Activated CD4-positive, alpha-beta T cell treated with anti-CD3 and anti-CD28 coated beads, Interleukin-2, amount 10 ng/mL, durations not matched to agents 24 days and 14 days (primary cell): ENCODE measurements at places on chromosomes 2 and 18. TPM values are rescaled to one million over a fixed set of nuclear protein-coding genes. Genes with fewer than 3 reads are reported as not detected.
A peak's percentile ranks its signal among the peaks of the same experiment; 100 is the strongest.

GRCh38 chr2:130823886-130824491 is 12.7 kb upstream of the ARHGEF4 start:
- peak overlapping the region; percentile 71 for H3K4me3 ChIP-seq
- DNase-seq, result no peak
- H3K27ac ChIP-seq, result peak overlapping the region; percentile 89
- H3K27me3 ChIP-seq, result peaks cover 19% of the 10 kb centered on the region
- H3K4me1 ChIP-seq, result peaks cover 20% of the 10 kb centered on the region
- H3K36me3 ChIP-seq, result no peaks in the 10 kb centered on the region

DNA sequence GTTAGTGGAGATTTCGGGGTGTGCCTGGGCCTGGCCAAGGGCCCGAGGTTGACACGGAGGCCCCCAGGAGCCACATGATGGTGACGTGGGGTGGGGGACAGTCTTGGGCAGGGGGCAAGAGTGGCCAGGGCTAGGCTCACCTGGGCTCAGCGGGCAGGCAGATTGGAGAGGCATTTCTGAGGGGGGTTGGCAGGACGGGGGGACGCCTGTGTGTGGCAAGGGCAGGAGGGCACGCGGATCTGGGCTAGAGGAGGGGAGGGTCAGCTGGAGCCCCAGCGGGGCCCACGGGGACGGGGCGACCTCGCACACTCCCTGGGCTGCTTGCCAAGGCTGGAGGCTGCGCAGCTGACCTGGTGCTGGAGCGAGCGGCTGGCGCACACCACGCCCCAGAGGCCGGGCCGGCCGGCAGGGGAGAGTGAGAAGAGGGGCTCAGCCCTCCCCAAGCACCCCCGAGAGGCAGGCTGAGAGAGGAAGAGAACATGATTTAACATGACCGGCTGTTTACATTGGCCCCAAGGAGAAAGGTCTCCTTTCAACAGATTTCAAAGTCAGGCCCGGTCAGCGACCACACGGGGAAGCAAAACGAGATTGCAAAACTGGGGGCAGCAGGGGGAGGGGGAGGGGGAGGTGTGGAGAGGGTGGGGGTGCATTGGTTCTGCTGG is 38.0 kb upstream of the SNED1 start:
- no peak for DNase-seq
- H3K36me3 ChIP-seq, result no peaks in the 10 kb centered on the region
- H3K4me1 ChIP-seq, result no peaks in the 10 kb centered on the region
- H3K27me3 ChIP-seq, result peaks cover 2% of the 10 kb centered on the region

- H3K27me3 ChIP-seq, result no peaks in the 10 kb centered on the region
- DNase-seq, result no peak
- H3K4me3 ChIP-seq, result no peak overlapping the region
- no peaks in the 10 kb centered on the region for H3K4me1 ChIP-seq
- H3K36me3 ChIP-seq, result no peaks in the 10 kb centered on the region
- H3K27ac ChIP-seq, result no peak overlapping the region
Observed at GRCh38 chr18:42517896-42518295, 562.9 kb downstream of the PIK3C3 start.

- H3K4me1 ChIP-seq, result peaks cover 64% of the 10 kb centered on the region
- peak overlapping the region; percentile 85 for H3K4me3 ChIP-seq
- H3K27ac ChIP-seq, result peak overlapping the region; percentile 100
- H3K27me3 ChIP-seq, result no peaks in the 10 kb centered on the region
- H3K36me3 ChIP-seq, result peaks cover 32% of the 10 kb centered on the region
Observed at GRCh38 chr18:77056344-77057005, 76.1 kb downstream of the MBP start.

DNA sequence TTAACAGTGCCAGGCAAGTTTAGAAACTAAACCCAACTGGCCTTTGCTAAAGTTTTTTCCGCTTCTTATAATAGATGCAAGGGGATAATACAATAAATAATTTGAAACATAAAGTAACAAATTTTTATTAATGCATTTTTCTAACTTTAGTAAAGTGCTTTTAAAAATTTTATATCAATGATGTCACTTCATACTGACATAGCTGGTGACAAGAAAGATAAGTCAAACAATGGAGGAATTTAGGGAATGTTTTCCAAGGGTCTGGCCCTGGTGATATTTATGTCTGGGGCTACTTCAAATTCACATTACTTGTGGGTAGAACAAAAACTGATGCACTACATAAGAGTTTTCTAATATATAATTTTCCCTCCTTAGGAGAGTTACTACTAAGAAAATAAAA is 61.2 kb upstream of the CBLN2 start:
- no peak overlapping the region for H3K4me3 ChIP-seq
- H3K4me1 ChIP-seq, result no peaks in the 10 kb centered on the region
- DNase-seq, result no peak
- no peak overlapping the region for H3K27ac ChIP-seq

DNA sequence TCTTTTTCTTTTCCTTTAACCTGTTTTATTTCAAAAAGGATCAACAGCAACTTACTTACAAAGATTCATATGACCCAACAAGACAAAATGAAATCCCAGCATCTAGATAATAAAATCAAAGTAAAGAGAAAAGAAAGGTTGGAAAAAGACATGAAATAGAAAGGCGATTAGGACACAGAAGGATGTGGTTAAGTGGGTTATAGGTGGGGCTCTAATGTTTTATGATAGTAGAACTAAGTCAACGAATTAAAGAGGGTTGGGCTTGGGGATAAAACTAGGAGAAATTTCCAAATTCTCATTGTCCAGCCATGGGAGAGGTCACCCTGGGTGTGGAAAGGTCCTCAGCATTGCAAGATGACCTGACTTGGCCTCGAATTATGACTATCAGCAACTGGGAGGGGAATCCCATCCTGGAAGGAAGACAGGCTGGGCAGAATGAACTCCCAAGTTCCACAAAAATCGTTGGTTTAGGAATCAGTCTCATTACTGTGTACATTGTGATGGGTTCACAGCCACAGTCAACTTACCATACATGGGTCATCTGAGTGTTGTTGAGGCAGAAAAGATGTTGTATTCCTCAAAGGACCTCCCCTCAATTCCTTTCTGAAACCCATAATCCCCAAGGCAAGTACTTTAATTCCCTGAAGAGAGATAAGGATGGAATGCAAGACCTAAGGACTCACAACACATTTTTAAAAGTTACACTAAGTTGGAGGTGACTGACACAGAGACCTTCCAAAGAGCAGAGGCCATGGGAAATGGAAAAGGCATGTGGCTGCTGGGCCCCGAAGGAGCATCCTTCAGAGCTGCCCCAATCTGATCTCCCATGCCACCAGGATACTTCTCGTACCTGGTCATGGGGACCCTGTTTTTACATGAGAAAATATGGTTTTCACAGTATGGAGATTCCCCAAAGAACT is 167.6 kb downstream of the UXS1 start:
- H3K4me3 ChIP-seq, result no peak overlapping the region
- DNase-seq, result no peak
- H3K36me3 ChIP-seq, result no peaks in the 10 kb centered on the region
- peaks cover 15% of the 10 kb centered on the region for H3K4me1 ChIP-seq
- H3K27me3 ChIP-seq, result peaks cover 2% of the 10 kb centered on the region
- H3K27ac ChIP-seq, result no peak overlapping the region

GRCh38 chr2:60226943-60227342 is 326.5 kb downstream of the BCL11A start:
- no peak overlapping the region for H3K4me3 ChIP-seq
- DNase-seq, result no peak
- H3K27ac ChIP-seq, result no peak overlapping the region
- H3K36me3 ChIP-seq, result no peaks in the 10 kb centered on the region

DNA sequence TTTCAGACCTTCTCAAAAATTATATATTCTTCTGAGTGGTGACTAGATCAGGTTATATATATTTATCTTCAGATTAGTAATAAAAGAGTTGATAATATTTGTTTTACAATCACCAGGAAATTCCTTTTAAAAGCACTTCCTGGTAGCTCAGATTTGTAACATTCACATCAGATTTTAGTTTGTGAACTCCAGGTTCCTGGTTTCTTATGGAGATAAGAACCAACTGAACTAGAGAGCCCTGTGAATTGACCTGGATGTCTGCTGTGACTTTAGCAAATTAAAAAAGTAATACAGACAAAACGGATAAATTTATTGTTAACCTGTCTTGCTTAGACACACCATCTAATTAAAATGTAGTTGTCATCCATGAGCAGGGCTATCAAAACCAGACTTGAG is 868.7 kb downstream of the BCL11A start:
- no peak for DNase-seq
- H3K4me3 ChIP-seq, result no peak overlapping the region
- no peaks in the 10 kb centered on the region for H3K27me3 ChIP-seq

- H3K36me3 ChIP-seq, result no peaks in the 10 kb centered on the region
- H3K27me3 ChIP-seq, result peaks cover 39% of the 10 kb centered on the region
- DNase-seq, result no peak
- peaks cover 7% of the 10 kb centered on the region for H3K4me1 ChIP-seq
Observed at GRCh38 chr18:13213036-13213795, 5.3 kb upstream of the LDLRAD4 start.

RAD51AP2 gene
- total RNA-seq, result not detected in 2 replicates

POLE4 gene
- 53.1 and 58.3 TPM in 2 replicates for total RNA-seq

PLB1 gene
- 0.63 and 1.8 TPM in 2 replicates for total RNA-seq
